Uterus (tissue), 4 donors: ENCODE measurements at places on chromosomes 3 and 15. TPM values are rescaled to one million over a fixed set of nuclear protein-coding genes. Genes with fewer than 3 reads are reported as not detected.

TXNRD3 gene
- total RNA-seq, result 15.9 TPM

FETUB gene
- not detected for total RNA-seq

RBP2 gene
- not detected for total RNA-seq

FBXL2 gene
- total RNA-seq, result 24.3 TPM

SCN10A gene
- not detected for total RNA-seq

GPR160 gene
- total RNA-seq, result 8.6 TPM

SYNPR gene
- total RNA-seq, result not detected

GRCh38 chr15:71114887-71115566 is at the start of gene THSD4:
TSS of gene THSD4 (plus strand) at chr15:71115471.
- no peaks in the 10 kb centered on the region for H3K4me1 ChIP-seq
- H3K36me3 ChIP-seq, result no peaks in the 10 kb centered on the region
- DNase-seq, result peak; percentile 71

GRCh38 chr15:43316971-43317346 is 13.4 kb downstream of the LCMT2 start:
- H3K27ac ChIP-seq, result peak overlapping the region; percentile 74
- no peak for DNase-seq
- no peaks in the 10 kb centered on the region for H3K4me1 ChIP-seq
- H3K4me3 ChIP-seq, result no peak overlapping the region

DNA sequence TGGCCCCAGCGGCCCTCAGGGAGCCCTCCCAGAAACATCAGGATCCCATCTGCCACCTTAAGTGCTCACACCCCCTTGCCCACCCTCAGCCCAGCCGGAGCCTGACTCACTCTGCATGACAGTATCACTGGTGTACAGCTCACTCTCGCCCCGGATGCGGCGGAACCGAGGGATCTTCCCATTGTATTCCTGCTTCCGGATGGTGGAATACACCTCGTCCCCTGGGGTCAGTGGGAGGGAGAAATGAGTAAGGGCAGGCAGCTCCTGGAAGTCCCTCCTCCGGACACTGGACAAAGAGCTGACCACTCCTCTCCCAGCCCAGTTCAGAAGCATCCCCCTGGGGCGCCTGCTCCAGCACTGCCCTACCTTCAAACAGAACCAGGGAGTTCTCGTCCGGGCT is 16.5 kb downstream of the SEMA7A start:
- H3K27ac ChIP-seq, result no peak overlapping the region
- no peak for DNase-seq
- no peaks in the 10 kb centered on the region for H3K27me3 ChIP-seq
- no peak overlapping the region for H3K4me3 ChIP-seq
- no peaks in the 10 kb centered on the region for H3K36me3 ChIP-seq

- H3K4me3 ChIP-seq, result no peak overlapping the region
- H3K27me3 ChIP-seq, result no peaks in the 10 kb centered on the region
- peaks cover 18% of the 10 kb centered on the region for H3K4me1 ChIP-seq
- no peaks in the 10 kb centered on the region for H3K36me3 ChIP-seq
These were observed 69.0 kb upstream of the RAD18 start for GRCh38 chr3:9032231-9032777.

DNA sequence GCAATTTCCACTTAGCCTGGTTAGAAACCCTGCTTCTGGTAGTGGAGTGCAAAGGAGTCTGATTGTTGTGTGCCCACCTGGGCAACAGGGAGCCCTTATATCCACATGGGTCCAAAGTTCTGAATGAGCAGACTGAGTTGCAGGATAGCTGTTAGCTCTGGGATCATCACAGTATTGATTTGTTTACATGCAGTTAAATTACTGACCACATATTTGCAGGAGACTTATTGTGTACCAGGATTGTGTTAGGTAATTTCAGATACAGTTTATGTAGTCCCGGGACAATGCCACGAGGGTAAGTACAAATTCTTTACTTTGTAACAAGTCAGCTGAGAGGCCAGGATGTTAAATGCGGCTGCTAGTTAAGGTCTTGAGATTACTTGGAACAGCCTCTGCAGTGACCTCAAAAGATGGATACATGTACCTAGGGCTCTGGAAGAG is 18.8 kb downstream of the ARHGEF26 start:
- H3K27me3 ChIP-seq, result no peaks in the 10 kb centered on the region
- no peak overlapping the region for H3K27ac ChIP-seq
- no peaks in the 10 kb centered on the region for H3K4me1 ChIP-seq
- no peaks in the 10 kb centered on the region for H3K36me3 ChIP-seq

DNA sequence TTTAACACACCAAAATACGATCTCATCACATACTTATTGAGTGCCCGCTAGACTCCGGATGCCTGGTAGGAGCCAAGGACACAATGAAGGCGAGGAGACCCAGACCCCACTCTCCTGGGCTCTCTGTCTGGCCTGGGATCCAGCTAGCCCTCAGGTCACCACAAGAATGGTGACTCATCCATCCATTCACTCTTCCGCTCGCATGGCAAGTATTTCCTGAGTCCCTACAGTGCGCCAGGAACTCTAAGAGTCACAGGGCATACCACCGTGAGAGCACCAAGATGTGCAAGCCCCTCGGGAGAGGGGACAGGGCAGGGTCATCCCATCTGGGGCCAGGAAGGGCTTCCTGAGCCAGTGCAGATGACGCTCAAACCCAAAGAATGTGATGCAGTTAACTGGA is 101.6 kb upstream of the PRR20G start:
- H3K27ac ChIP-seq, result no peak overlapping the region
- no peaks in the 10 kb centered on the region for H3K27me3 ChIP-seq
- no peak overlapping the region for H3K4me3 ChIP-seq
- H3K4me1 ChIP-seq, result no peaks in the 10 kb centered on the region
- no peak for DNase-seq

DNA sequence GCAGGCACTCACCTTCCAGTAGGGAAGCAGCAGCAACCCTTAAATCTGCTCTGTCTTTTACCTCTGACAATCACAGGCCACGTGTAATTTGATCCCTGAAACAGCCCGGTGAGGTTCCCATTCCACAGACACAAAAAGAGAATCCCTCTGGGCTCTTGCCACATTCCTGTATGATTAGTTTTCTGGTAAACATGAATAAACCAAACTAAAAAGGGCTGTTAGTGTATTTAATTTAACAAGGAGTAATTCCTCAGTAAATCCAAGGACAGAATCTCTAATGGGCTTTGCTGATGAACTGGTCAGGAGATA is 186.9 kb downstream of the FAM43A start:
- no peak overlapping the region for H3K27ac ChIP-seq
- H3K27me3 ChIP-seq, result no peaks in the 10 kb centered on the region
- H3K4me3 ChIP-seq, result no peak overlapping the region

- peak overlapping the region; percentile 40 for H3K27ac ChIP-seq
- H3K4me3 ChIP-seq, result no peak overlapping the region
- no peaks in the 10 kb centered on the region for H3K36me3 ChIP-seq
- H3K4me1 ChIP-seq, result no peaks in the 10 kb centered on the region
- H3K27me3 ChIP-seq, result no peaks in the 10 kb centered on the region
- no peak for DNase-seq
These were observed 3.5 kb downstream of the PLA1A start for GRCh38 chr3:119601154-119601553.

DNA sequence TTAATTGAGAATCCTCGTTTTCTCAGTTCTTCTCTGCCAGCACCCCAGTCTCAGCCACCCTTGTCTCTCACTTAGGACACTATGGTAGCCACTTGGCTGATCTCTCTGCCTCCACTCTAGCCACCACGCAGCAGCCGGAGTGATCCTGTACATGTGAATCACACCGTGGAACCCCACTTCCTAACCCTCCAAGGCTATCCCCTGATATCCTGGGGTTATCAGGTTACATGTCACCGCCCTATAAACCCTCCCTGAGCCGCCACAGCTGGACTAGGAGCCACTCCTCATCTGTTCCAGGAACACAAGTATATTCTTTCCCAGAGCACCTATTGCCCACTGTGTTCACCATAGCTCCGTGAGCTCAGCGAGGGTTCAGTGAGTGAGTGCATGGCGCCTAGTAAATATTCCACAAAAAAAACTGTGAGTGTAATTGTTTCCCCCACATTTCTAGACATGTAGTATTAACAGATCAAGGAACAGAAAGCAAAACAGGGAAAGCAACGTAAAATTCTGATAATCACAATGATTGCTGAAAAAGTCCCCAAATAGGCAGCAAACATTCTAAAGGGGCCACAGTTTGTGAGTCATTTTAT is 661 bp upstream of the PARP14 start:
- H3K4me1 ChIP-seq, result peaks cover 7% of the 10 kb centered on the region
- peak overlapping the region; percentile 98 for H3K27ac ChIP-seq
- H3K36me3 ChIP-seq, result no peaks in the 10 kb centered on the region
- peak; percentile 30 for DNase-seq
- peak overlapping the region; percentile 87 for H3K4me3 ChIP-seq
- H3K27me3 ChIP-seq, result no peaks in the 10 kb centered on the region

DNA sequence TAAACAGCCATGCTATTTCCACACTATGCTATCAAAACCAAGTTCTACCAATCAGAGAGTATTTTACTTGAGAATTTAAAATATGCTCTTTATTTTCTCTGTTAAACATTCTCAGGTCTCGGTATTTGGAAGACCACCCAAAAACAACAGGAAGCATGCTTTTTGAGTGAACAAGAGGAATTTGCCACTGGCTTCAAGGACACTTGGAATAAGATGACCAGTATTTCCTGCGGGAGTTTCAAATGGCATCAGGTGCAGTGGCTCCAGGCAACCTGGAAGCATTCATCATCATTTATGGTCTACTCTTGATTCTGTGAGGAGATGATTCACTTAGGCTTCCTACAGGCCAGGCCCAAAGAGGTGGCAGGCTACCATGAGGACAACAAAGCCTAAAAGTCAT is 305.7 kb upstream of the ATP11B start:
- no peaks in the 10 kb centered on the region for H3K4me1 ChIP-seq
- no peak for DNase-seq
- no peaks in the 10 kb centered on the region for H3K27me3 ChIP-seq
- H3K27ac ChIP-seq, result no peak overlapping the region

GRCh38 chr3:57019057-57019456 is 41.4 kb upstream of the SPATA12 start:
- no peak overlapping the region for H3K27ac ChIP-seq
- no peak overlapping the region for H3K4me3 ChIP-seq
- H3K36me3 ChIP-seq, result no peaks in the 10 kb centered on the region

DNA sequence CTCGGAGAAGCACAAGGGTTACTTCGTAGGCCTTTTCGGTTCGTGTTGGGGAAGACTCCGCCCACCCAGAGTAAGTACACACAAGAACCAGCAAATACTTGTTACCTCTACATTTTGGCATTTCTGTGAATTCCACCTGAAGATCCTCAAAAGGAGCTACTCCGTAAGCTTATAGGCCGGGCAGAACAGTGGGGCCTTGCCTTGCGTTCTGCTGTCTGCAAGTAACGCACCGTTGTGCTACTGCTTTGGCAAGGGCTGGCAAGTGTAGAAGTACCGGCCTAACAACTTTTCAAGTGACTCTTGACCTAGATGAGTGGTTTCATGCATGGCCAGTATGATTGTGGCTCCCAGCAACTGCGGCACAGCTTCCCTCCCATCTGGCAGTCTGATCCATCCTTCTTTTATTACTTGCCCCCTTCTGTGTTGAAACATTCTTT is 6.4 kb upstream of the DNAAF4 start:
- H3K4me3 ChIP-seq, result no peak overlapping the region
- no peaks in the 10 kb centered on the region for H3K36me3 ChIP-seq
- no peak overlapping the region for H3K27ac ChIP-seq
- no peak for DNase-seq
- H3K4me1 ChIP-seq, result no peaks in the 10 kb centered on the region
- H3K27me3 ChIP-seq, result no peaks in the 10 kb centered on the region

DNA sequence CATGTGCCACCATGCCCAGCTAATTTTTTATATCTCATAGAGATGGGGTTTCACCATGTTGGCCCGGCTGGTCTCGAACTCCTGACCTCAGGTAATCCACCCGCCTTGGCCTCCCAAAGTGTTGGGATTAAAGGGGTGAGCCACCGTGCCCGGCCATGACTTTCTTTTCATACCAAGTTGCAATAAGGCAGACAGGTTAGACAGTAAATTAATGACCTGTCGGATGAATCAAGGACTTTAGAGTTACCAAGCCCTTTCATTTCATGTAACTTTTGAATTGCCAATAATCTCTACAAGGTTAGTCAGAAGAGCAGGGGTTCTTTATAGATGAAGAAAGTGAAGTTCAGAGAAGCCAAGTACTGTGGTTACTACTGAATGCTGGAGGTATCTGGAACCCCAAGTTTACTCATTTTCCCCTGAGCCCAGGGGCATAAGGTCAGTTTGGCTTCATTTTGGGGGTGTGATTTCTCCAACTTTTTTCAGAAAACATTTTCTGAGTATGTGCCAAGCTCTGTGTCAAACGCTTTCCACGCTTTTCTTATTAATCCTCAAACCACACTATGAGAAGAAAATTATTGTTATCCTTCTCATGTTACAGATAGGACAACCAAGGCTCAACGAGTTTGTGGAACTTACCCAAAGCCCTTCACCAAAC is 11.9 kb downstream of the PRICKLE2 start:
- H3K36me3 ChIP-seq, result no peaks in the 10 kb centered on the region
- H3K27me3 ChIP-seq, result no peaks in the 10 kb centered on the region
- H3K4me3 ChIP-seq, result no peak overlapping the region
- DNase-seq, result no peak
- peaks cover 22% of the 10 kb centered on the region for H3K4me1 ChIP-seq

- no peaks in the 10 kb centered on the region for H3K36me3 ChIP-seq
- H3K27ac ChIP-seq, result peak overlapping the region; percentile 93
- H3K4me3 ChIP-seq, result no peak overlapping the region
These were observed 215.3 kb downstream of the MEIS2 start for GRCh38 chr15:36884936-36885635.
